Activated CD4-positive, alpha-beta memory T cell treated with anti-CD3 and anti-CD28 coated beads for 36 hours (primary cell): ENCODE measurements at places on chromosomes 4 and X. TPM values are rescaled to one million over a fixed set of nuclear protein-coding genes. Genes with fewer than 3 reads are reported as not detected.

- no peaks in the 10 kb centered on the region for H3K27me3 ChIP-seq
- no peak for DNase-seq
- H3K4me1 ChIP-seq, result no peaks in the 10 kb centered on the region
- no peak overlapping the region for H3K27ac ChIP-seq
- no peaks in the 10 kb centered on the region for H3K36me3 ChIP-seq
Measured at GRCh38 chr4:148618856-148619255, 176.6 kb upstream of the NR3C2 start.

- no peak overlapping the region for H3K27ac ChIP-seq
- no peaks in the 10 kb centered on the region for H3K4me1 ChIP-seq
- no peaks in the 10 kb centered on the region for H3K27me3 ChIP-seq
- no peaks in the 10 kb centered on the region for H3K36me3 ChIP-seq
- DNase-seq, result no peak
- H3K4me3 ChIP-seq, result no peak overlapping the region
Measured at GRCh38 chr4:33064238-33064637, 2344.1 kb downstream of the PCDH7 start.

DNA sequence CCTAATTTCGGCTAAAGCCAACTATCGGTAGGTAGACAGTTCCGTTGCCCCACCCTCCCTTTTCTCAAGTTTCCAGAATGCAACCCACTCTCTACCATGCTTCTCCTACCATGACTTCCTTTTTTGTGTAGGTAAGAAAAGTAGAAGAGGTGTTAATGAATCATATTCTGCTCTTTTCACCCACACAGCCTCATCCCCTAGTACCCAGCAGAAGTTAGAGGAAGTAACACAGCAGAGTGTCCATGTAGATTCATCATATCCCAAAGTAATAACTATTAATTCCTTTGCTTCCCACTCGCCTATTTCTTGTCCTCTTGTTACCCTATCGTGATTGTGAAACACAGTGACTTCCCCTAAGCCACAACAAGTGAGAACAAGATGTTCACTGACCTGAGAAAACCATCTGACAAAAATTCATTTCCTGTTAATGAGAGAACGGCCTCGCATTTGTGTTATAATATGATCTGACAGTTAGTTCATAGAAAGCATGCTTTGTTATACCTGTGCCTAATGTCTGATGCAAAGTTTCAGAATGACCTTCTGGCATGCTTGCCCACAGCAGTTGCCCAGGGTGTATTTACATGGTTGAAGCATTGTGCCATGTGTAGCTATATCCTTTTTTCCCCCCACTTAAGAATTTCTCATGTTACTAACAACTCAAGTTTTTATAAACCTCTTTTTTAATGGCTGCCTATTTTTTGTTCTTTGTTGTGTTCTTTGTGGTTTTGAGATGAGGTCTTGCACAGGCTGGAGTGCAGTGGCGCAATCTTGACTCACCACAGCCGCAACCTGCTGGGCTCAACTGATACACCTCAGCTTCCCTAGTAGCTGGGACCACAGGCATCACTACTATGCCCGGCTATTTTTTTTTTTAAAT is 185.6 kb downstream of the RAP1GDS1 start:
- peaks cover 35% of the 10 kb centered on the region for H3K4me1 ChIP-seq
- peak; percentile 81 for DNase-seq
- peak overlapping the region; percentile 87 for H3K27ac ChIP-seq
- H3K4me3 ChIP-seq, result peak overlapping the region; percentile 48
- no peaks in the 10 kb centered on the region for H3K27me3 ChIP-seq

PSAPL1 gene
- total RNA-seq, result not detected

DNA sequence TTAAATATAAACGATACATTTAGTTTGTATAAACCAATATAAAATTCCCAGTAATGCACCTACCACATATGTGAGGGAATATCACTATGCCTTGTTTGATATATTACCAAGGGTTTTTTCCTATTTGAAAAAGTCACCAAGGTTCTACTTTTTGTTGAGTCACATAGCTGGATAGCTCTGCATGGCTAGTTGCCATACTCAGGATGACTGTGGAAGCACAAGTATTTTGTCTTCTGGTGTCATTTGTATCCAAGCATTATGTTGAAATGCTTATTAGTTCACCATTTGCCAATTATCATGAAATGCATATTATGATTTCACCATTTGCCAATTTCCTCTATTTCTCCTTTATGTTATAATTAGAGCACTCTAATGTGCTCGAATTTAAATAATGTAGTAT is 162.7 kb upstream of the TTC29 start:
- H3K4me1 ChIP-seq, result no peaks in the 10 kb centered on the region
- no peak overlapping the region for H3K27ac ChIP-seq
- H3K27me3 ChIP-seq, result peaks cover 3% of the 10 kb centered on the region
- H3K4me3 ChIP-seq, result no peak overlapping the region
- H3K36me3 ChIP-seq, result no peaks in the 10 kb centered on the region

- H3K36me3 ChIP-seq, result no peaks in the 10 kb centered on the region
- peak; percentile 64 for DNase-seq
- peaks cover 27% of the 10 kb centered on the region for H3K4me1 ChIP-seq
- no peaks in the 10 kb centered on the region for H3K27me3 ChIP-seq
Measured at GRCh38 chr4:108483079-108483478, 137.3 kb upstream of the RPL34 start.

DNA sequence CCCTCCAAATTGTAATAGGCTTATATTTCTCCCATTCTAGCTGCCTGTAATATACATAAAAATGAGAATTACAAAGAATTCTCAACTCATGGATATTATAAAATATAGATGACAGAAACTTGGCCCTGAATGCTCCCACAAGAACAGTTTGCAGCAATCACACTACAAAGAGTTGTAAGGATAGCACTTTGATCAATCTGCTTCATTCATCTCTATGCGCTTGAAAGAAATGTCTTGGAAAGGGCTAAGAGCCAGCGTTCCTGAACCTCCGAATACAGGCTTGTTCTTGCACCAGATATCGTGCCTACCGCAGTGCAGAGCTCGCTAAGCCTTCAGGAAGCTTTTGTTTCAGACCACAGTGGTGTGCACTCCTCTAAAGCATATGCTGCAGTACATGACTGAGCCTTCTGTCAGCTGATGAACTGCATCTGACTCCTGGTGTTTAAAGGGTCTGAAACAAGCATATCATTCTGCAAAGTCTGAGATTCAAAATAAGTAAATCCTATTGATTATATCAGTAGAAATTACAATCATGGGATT is 417.6 kb upstream of the ZFP42 start:
- H3K27ac ChIP-seq, result no peak overlapping the region
- no peaks in the 10 kb centered on the region for H3K27me3 ChIP-seq
- no peak overlapping the region for H3K4me3 ChIP-seq
- no peaks in the 10 kb centered on the region for H3K4me1 ChIP-seq

DNA sequence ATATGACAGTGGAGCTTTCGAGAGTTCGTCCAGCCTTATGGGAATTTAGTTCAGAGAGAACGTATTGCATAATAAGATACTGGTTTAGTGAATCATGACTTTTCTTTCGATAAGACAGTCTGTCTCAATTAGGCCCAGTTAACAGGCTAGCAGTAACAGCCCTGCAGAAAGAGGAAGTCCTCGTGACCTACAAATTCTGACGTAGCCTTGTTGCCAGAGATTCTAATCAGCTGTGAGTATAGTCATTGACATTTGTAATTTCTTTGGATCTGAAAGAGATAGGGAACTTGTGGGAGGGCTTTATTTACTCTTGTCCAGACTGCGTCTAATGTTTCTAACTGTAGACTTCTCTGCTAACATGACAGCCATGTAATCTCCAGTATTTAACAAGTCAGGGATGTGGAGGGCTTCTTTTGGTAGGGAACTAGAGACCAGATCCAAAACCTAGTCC is 15.8 kb downstream of the ART3 start:
- H3K4me1 ChIP-seq, result peaks cover 4% of the 10 kb centered on the region
- no peak overlapping the region for H3K4me3 ChIP-seq
- H3K36me3 ChIP-seq, result no peaks in the 10 kb centered on the region
- H3K27me3 ChIP-seq, result no peaks in the 10 kb centered on the region
- DNase-seq, result no peak

DNA sequence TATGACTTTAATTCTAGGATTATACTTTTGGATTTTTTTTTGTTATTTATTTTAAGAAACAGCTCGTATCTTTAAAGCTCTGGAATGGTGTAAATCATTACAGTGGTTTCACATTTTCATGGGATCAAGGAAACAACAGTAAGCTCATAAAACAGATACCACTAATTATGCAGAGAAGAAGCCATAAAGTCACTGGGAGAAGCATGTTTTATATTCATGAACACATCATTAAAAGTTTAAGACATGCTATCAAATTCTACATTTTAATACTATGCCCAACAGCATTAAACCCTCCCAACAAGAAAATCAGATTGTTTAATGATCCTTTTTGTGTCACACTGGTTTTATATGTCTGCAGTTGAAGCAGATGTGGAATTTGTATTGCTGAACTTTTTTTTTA is 149.9 kb downstream of the FBXO8 start:
- H3K4me1 ChIP-seq, result no peaks in the 10 kb centered on the region
- no peak overlapping the region for H3K27ac ChIP-seq
- no peak for DNase-seq
- H3K36me3 ChIP-seq, result no peaks in the 10 kb centered on the region
- peaks cover 2% of the 10 kb centered on the region for H3K27me3 ChIP-seq

MAGIX gene
- 1.0 TPM for total RNA-seq

NAP1L2 gene
- total RNA-seq, result 2.9 TPM

- no peak overlapping the region for H3K4me3 ChIP-seq
- no peak for DNase-seq
- H3K27ac ChIP-seq, result no peak overlapping the region
- H3K4me1 ChIP-seq, result no peaks in the 10 kb centered on the region
- no peaks in the 10 kb centered on the region for H3K27me3 ChIP-seq
Measured at GRCh38 chr4:96092151-96092705, 252.3 kb downstream of the PDHA2 start.

HOPX gene
- 124 TPM for total RNA-seq

DNA sequence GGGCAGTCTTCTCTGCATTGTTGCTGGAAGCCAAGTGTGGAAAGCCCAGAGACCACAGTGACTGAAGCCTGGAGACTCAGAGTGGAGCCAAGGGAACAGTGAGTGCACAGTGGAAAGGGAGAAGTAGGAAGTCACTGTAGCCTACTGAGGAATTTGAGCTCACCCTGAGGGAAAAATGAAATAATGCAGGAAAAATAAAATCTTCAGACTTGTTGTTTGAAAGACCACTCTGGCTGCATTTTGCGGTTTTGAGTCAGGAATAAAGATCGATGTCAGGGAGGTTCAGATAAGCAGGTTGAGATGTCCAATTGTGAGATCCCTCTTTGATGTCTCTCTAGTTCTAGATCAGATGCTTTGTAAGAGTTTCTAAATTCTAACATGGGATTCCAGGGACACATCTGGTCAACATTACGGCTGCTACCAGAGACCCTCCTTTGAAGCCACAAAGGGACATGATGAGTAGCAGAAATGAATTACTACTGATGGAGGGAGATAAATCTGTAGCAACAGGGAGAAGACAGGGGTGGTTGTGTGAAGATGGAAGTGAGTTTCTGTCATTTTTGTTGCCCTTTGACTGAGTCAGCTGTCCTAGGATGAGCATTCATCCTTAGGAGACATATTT is 8.4 kb downstream of the ADH4 start:
- H3K36me3 ChIP-seq, result no peaks in the 10 kb centered on the region
- H3K27me3 ChIP-seq, result peaks cover 2% of the 10 kb centered on the region
- H3K27ac ChIP-seq, result no peak overlapping the region
- no peak for DNase-seq
- no peak overlapping the region for H3K4me3 ChIP-seq

DNA sequence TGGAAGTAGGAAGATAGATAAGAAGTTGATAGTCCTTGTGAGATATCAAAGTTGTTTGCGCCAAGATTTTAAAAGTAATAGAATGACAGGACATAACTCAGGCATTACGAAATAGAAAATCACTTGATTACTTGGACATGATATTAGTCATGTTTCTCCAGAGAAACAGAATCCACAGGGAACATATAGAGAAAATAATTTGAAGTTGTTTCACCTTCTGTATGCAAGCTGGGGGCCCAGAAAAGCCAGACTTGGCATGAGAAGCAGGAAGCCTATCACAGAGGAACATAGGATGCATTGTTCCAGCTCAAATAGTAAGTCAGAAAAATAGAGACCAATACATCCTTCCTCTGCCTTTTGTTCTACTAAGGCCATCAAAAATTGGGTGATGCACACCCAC is 715.9 kb downstream of the TECRL start:
- no peak for DNase-seq
- H3K36me3 ChIP-seq, result no peaks in the 10 kb centered on the region
- H3K4me3 ChIP-seq, result no peak overlapping the region
- H3K27me3 ChIP-seq, result no peaks in the 10 kb centered on the region
- H3K4me1 ChIP-seq, result no peaks in the 10 kb centered on the region

LRRC66 gene
- 0.19 TPM for total RNA-seq

DNA sequence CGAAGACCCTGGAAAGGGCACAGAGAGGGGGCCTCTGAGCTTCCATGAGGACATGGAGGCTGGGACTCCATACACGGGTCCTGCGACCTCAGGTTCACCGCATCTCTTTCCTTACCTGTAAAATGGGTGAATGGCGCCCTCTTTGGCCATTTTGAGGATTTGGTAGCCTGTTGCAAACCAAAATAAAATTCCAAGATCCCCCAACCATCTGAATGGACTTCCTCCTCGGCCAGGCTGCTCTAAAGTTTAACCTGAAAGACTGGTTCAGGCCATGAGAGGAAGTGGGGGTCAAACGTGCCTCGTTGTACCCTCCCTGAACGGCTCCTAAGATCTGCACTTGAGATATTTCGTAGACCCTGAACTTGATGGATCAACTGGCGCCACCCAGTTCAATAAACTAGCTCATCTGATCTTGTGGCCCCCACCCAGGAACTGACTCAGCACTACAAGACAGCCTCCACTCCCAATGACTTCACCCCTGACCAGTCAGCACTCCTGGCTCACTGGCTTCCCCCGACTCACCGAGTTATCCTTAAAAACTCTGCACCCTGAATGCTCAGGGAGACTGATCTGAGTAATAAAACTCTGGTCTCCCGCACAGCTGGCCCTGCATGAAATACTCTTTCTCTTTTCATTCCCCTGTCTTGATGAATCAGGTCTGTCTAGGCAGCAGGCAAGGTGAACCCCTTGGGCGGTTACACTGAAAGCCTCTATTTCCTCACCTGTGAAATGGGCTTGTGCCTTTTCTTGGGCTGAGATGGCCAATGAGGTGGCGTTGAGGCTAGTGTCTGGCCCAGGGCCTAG is 32.9 kb upstream of the GPR78 start:
- no peak overlapping the region for H3K27ac ChIP-seq
- H3K4me3 ChIP-seq, result no peak overlapping the region
- no peaks in the 10 kb centered on the region for H3K4me1 ChIP-seq
- no peak for DNase-seq

SHROOM3 gene
- total RNA-seq, result not detected

- H3K36me3 ChIP-seq, result no peaks in the 10 kb centered on the region
- DNase-seq, result no peak
- no peak overlapping the region for H3K27ac ChIP-seq
- no peaks in the 10 kb centered on the region for H3K27me3 ChIP-seq
Measured at GRCh38 chrX:7514871-7515599, 327.9 kb upstream of the VCX start.

DNA sequence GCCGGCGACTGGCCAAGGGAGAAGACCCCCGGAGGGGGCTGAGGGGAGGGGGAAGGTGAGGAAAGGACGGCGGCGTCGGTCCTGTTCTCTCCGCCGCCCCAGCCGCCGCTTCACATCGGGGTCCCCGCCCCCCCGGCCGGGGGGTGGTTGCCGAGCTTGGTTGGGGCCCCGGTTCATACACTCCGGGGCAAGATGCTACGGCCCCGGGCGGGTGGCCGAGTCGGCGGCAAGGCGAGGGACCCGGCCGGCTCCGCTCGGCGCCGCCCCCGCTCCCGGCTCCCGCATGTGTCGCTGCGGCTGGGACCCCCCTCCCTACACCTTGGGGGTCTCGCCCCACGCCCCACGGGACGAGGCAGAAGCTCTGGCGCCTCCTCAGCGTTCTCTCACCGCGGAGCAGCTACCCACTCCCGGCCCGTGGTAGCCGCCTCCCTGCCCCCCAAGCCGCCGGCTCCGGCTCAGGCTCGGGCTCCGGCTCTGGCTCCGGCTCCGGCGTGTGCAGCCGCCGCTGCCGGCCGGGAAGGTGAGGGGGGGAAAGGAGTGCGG is 461 bp downstream of the FBXW7 start:
- H3K27me3 ChIP-seq, result no peaks in the 10 kb centered on the region
- H3K27ac ChIP-seq, result peak overlapping the region; percentile 99
